Effector memory CD4-positive, alpha-beta T cell (primary cell): ENCODE measurements at places on chromosomes 5 and 9.

GRCh38 chr5:80238778-80239679, 16.8 kb downstream of the SERINC5 start:
- DNase-seq, result no peak

- no peak for DNase-seq
These were observed 10.5 kb downstream of the NEK6 start for GRCh38 chr9:124268248-124268647.

- DNase-seq, result no peak
These were observed 8.6 kb upstream of the FIBCD1 start for GRCh38 chr9:130947618-130948140.

GRCh38 chr5:138488481-138488945, 23.2 kb downstream of the EGR1 start:
- DNase-seq, result no peak

- DNase-seq, result no peak
These were observed 33.6 kb downstream of the ERMP1 start for GRCh38 chr9:5799314-5799713.

- DNase-seq, result peak; percentile 54
These were observed 52.1 kb downstream of the IL31RA start for GRCh38 chr5:55903121-55903701.

DNA sequence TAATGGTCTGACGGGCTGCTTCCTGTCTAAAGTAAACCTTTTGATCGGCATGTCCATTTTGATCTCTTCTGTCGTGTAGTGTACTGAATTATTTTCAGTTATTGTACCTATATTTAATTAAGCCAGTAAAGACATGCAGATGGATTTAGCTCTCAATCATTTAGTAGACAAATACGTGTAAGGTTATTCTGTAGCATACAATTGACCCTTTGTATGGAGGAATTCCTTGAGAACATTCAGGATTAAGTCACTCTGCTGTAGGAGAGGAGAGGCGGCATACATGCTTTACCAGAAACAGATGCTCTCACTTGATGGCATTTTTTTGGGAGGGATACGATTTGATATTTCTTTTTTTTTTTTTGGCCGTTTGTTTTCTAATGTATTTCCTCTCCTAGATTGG, 141.0 kb downstream of the PBX3 start:
- DNase-seq, result no peak
